Stimulated activated CD8-positive, alpha-beta memory T cell treated with anti-CD3 and anti-CD28 coated beads, Interleukin-15, amount 100 ng/mL, for 24 hours (primary cell): ENCODE measurements at places on chromosomes 12 and 14.

DNA sequence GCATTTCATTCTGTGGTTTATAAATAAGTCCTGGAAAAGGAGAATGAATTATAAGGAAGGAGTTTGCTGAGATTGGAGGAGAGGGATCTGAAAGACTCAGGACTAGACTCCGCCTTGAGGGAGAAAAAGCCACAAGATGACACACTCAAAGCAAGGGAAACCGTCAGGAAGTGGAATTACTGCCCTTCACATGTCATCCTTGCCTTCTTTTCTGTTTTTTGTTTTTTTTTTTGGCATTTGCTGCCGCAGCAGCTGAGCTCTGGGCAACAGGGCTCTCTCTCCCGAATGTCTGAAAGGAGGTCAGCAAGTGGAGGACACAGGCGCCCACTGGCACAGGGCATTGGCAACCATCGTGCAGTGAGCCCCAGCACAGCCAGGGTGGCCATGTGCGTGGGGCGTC is 344.9 kb downstream of the DPF3 start:
- DNase-seq = no peak

DNA sequence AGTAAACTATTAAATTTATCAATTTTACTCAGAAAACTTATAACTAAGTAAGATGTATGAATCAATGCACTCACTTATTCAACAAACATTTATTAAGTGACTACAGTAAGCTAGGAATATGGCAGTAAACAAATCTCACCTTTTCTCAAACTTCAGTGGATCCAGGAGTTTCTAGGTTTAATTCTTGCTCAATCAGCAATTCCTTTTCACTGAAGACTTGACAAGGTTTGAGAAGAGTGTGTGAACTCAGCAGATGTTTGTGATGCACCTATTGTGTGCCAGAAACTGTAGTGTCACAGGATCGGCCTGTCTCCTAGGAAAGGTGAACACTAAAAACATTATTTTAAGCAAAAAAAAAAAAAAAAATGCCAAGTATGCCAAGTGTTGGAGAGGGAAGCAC is 167.8 kb downstream of the ALG10 start:
- no peak for DNase-seq

GRCh38 chr14:53180272-53181221 is 27.4 kb upstream of the DDHD1 start:
- no peak for DNase-seq

DNA sequence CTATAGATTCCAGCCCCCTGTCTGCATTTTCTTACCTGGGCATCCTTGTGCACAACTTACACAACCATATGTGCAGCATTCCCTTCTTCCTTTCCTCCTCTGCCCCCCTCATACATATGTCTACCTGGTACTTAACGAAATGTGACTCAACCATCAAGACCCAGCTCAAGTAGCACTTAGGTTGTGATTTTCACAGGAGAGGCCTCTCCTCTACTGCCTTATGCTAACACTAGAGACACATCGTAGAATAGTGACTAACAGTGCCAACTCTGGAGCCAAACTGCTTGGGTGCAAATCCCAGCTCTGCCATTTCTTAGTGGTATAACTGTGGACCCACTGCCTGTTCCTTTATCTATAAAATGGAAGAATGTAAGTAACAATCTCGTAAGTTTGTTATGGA is 24.1 kb upstream of the PLEKHA5 start:
- no peak for DNase-seq

GRCh38 chr12:103912069-103912468 is 18.1 kb upstream of the HSP90B1 start:
- no peak for DNase-seq

- DNase-seq = no peak
Observed at GRCh38 chr12:58435647-58436046, 484.7 kb downstream of the LRIG3 start.

GRCh38 chr12:128583453-128583852 is 240.3 kb downstream of the SLC15A4 start:
- DNase-seq = no peak

DNA sequence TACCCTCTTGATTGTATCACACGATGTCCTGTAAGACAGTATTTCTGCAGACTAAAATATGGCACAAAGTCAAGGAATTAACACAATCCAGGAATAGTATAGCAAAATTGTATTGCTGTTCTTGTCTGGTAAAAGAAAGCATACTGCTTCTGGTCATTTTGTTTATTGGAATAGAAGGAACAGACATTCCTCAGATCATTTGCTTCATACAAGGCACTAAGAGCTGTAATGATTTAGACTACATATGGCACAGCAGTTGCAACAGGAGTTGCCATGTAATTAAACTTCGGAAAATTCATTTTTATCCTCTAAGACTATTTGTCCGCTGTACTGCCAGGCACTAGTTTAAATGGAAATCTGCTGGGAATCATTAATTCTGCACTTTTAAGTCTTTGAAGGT is 7.6 kb upstream of the KERA start:
- no peak for DNase-seq

GRCh38 chr14:70921669-70922068 is 14.4 kb downstream of the PCNX1 start:
- no peak for DNase-seq

- no peak for DNase-seq
Observed at GRCh38 chr12:116480210-116480810, 78.9 kb upstream of the MAP1LC3B2 start.

GRCh38 chr14:101103321-101103901 is 199.9 kb upstream of the RTL1 start:
- DNase-seq = no peak

DNA sequence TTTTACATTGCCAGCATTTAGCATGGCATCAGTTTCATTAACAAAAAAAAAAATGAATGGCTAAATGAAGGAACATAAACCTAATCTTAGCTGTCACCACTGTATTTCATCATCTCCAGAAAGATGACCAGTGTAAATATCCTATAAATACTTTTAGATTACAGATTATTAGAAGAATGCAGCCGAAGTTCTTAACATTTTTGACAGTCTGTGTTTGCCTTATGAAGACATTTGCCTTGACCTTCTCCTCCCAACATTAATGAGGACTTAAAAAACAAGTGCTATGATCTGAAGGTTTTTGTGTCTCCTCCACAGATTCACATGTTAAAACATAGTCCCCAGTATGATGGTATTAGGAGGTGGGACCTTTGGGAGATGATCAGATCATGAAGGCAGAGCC is 253.0 kb downstream of the SNAPC1 start:
- DNase-seq = no peak

GRCh38 chr12:24246934-24247333 is 297.5 kb upstream of the SOX5 start:
- no peak for DNase-seq

- no peak for DNase-seq
Observed at GRCh38 chr14:72607386-72608130, 286.3 kb downstream of the DPF3 start.

DNA sequence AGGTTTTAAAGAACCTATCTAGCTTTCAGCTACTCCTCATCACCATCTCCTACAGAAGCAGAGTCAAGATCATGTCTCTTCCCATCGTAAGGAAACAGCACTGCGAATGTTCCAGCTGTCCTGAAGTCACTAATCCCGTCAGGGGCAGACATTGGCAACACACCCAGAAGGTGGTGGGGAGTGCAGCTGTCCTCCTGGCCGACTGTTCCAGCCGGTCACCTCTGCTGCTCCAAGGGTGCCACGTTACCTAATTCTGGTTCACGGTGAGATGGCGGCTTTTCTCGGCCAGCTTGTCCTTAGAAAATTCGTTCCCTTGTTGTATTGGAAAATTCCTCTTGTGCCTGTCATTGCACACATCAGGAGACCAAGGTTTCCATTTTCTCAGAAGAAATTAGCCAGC is 196.2 kb downstream of the ZFP36L1 start:
- DNase-seq = no peak

GRCh38 chr14:74739293-74740030 is 23.7 kb upstream of the YLPM1 start:
- no peak for DNase-seq

GRCh38 chr12:110661337-110661972 is 27.5 kb downstream of the HVCN1 start:
- DNase-seq = peak; percentile 18

- no peak for DNase-seq
Observed at GRCh38 chr12:94322346-94322745, 137.3 kb downstream of the CEP83 start.

DNA sequence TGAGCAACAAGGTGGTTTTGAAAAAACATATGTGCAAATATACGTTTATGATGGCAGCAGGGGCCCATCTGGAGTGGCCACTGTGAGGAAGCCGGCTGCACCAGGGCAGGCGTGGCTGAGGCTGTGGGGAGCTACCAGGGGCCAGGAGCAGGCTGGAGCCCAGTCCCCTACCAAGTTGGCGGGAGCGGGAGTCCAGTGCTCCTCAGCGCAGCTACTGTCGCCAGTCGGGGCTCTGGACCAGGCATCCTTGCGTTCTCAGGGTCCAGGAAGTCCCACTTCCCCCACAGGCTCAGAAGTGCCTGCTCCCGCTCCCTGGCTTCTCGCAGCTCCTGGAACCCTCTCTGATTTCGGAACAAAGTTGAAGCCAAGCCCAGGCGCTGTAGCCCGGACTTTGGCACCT is 1377.5 kb upstream of the FLRT2 start:
- DNase-seq = no peak

- DNase-seq = no peak
Observed at GRCh38 chr12:58918469-58918844, 1.8 kb downstream of the LRIG3 start.

DNA sequence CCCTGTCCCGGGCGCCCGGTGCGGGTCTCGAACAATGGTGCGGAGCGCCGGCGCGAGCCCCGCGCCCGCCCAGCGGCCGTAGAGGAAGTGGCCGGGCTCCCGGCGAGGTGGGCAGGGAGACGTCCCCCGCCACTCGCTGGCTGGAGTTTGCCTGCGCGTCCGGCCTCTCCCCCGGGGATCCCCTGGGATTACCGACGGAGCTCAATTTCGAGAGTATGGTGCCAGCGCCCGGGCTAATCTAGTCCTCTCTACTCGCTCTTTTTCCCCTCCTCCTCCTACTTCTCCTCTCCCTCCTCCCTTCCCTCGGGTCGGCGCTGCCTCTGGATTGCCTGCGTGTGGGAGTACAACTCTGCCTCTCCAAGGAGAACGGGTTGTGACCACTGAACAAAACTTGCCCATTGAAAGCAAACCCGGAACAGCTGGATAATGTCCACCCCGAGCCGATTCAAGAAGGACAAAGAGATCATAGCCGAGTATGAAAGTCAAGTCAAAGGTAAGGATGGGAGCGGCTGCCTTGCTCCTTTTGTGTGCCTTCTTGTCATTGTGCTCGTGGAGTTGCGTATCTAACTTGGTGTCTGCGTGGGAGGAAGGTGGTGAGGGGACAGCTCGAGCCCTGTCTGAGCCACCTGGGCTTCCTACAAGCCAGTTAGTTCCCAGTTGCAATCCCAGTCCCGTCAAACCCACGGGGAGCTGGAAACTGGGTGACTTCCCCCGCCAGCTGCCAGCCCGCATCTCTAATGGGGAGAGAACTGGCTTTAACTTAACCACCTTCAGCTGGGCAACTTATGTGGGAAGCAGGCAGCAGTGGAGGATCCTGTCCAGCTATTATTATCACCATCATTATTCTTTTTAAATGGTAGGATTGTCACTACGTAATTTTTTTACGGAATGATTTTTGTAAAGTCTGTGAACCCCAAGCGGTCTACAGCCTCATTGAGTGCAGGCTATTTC is at the start of gene SRGAP1:
Gene SRGAP1 (plus strand): TSS at position 310 of the 951 bp plus-strand sequence. CDS start 117 bp downstream, at position 427.
- no peak for DNase-seq

- DNase-seq = no peak
Observed at GRCh38 chr14:68660495-68660894, 132.4 kb downstream of the ZFP36L1 start.

- DNase-seq = peak; percentile 41
Observed at GRCh38 chr14:76977793-76978720, 50.5 kb downstream of the IRF2BPL start.

DNA sequence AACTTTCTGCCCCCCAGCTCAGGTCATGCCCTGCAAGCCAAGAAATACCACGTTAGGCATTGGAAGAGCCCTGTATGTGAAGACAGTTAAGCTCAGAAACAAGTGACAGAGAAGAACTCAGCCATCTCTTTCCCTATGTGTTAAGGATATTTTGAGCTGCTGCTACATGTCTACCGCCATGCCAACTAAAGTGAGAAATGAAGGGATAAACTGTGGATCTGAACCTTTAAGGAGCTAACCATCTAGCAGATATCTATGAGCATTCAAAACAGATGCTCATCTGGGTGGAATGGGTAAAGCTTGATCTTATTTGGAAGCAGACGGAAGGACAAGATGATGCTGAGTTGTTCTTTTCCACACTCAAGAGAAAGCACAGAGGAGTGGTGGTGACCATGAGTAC is 250.7 kb downstream of the NTF3 start:
- DNase-seq = no peak

DNA sequence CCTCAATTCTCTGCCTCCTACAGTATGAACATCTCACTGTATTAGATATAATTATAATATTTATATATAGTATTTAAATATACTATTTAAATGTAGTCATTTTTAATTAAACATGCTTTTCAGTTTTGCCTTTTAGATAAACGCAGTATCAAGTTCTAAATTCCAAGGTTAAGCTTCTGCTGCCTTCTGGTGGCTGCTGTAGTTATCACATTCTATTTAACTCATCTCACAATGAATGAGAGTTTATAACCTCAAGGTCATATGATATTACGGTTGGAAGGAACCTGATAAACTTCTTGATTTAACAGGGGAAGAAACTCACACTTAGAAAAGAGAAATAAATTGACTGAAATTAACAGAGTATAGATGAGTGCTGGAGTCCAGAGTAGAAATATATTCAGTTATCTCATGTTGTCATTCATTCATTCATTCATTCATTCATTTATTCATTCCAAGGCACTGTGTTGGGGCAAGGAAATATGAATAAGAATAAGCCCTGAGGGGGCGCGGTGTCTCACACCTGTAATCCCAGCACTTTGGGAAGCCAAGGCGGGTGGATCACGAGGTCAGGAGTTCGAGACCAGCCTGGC is 31.9 kb downstream of the GUCY2C start:
- DNase-seq = no peak

- no peak for DNase-seq
Observed at GRCh38 chr12:121530600-121531355, 50.0 kb downstream of the KDM2B start.
